Progenitor cell of endocrine pancreas (in vitro differentiated cells): ENCODE measurements at places on chromosomes 6 and 20. TPM values are rescaled to one million over a fixed set of nuclear protein-coding genes. Genes with fewer than 3 reads are reported as not detected.

- DNase-seq = no peak
Observed at GRCh38 chr6:43129434-43130194, 41.5 kb upstream of the SRF start.

DNA sequence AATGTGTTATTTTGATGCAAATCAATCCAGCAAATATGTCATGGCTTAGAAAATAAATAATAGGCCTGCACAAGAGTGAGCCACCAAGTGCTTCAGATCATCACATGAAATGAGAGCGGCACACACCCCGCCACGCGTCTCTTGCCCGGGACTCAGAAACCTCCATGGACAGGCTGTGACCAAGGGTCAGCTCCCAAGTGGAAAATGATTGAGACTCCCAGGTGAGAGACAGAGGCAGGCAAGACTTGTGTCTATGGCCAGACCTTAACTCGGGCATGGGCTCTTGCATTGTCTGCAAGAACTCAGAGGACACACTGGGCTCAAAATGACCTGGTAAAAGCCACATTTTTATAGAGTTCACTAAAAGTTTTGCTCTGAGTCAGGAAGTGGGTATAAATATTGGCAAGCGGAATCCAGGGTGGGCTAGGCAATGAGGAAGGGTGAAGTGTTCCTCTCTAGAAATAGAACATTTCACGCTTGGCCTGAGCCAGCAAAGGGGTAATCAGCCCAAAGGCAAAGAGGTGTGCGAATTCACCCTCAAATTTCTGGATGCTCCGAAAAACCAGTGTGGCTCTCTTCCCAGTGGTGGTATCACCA lies 30.7 kb upstream of the RIN2 start:
- DNase-seq = no peak

- DNase-seq = no peak
Observed at GRCh38 chr20:36267605-36268381, 31.5 kb downstream of the AAR2 start.

DNA sequence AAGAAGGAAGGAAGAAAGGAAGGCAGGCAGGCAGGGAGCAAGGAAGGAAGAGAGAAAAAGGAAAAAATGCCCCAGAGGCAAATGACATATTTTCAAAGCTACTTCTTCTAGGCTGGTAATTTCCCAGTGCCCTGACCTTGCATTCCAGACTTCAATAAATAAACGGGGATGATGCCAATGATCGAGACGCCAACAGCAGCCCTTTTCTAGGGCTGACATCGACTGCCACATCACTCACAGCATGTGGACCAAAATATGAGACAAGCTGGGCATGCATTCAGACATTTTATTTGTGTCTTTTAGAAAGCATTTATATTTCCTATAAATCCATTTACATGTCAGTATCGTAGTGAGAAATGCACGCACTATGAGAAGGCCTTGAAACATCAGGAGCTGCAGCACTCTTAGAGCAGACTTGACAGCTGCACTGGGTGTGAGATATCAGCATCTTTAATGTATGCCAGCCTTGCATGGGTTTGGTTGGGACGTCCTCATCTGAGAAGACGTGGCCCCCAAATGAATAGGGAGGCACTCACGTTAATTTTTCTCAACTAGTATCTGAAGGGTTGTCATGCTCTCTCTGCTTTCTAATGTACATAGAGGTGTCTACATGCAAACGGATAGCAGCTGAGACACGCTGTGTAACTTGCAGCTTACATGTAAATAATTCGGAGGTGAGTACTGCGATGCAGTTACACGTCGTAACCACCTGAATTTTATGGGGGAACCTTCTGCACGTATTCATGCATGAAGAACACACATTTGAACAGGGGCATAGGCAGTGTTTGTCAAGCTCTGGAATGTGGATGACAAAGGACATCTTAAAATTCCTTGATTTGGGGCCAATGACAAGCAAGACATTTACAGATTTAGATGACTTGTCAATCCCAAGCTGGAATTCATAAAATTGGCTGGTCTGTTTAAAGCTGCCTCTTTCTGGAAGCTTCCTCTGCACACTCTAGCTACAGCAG lies 149.1 kb upstream of the AGPAT4 start:
- DNase-seq = no peak

SEMG1 gene
- not detected in 2 replicates for total RNA-seq

GRCh38 chr20:38897267-38897666 lies 28.9 kb upstream of the FAM83D start:
- no peak for DNase-seq

GRCh38 chr6:87731818-87732661 lies 30.0 kb upstream of the AKIRIN2 start:
- DNase-seq = no peak

DNA sequence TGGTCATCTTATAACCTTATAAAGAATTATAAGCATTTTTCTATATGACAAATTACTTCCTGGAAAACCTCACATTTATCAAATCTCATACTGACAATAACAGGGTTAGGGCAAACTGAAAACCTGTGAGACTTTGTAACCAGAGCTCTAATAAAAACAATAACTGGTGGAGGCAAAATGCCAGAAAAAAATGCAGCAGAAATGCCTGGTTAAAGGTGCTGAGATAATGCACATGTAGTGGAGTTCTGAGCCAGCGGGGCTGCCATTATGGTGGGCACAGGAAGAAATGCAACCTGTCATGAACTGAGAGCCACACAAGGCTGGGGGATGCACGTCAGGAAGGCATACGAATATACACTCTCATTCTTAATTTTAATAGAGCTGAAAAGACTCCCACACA lies 53.0 kb downstream of the NCOA6 start:
- DNase-seq = no peak

GRCh38 chr6:130585587-130585986 lies 219.8 kb downstream of the TMEM200A start:
- no peak for DNase-seq

PIGU gene
- 44.3 and 45.8 TPM in 2 replicates for total RNA-seq

- no peak for DNase-seq
Observed at GRCh38 chr6:32424589-32425300, 14.9 kb upstream of the HLA-DRA start.
